ENCODE measurements at places on chromosomes 1 and 21.

GRCh38 chr1:28208818-28209441, 23.9 kb downstream of the DNAJC8 start:
- peak; percentile 40 for DNase-seq

GRCh38 chr1:6783936-6784559, 1.2 kb upstream of the CAMTA1 start:
- no peak for DNase-seq

DNA sequence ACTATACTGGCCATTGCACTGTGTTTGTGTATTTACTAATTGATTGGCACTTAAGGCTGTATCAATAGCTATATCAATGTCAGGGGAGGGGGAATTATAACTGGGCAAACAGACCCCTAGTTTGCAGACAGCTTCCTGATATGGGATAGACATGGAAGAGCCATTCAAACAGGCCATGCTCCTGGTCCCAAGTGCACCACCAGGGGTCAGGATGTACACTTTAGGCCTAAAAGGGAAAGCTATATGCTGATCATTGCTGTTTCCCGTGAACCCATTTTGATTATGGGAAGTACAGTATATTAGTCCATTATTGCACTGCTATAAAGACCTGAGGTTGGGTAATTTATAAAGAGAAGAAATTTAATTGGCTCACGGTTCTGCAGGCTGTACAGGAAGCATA, 124.9 kb upstream of the BACE2 start:
- DNase-seq = no peak

DNA sequence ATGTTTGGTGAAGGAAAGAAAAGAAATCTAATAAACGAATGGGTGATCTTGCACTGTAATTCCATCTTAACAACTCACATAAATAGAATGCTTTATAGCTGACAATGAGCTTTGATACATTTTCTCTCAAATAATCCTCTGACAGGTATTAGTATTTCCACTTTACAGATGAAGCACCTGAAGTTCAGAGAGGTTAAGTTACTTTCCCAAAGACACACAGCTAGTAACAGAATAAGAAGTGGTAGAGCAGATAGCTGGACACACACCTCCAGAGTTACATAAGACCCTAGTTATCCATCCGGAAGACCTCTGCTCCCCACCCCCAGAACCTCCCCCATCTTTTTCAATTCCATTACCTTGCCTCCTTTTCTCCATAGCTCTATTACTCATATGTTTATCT, 213.3 kb upstream of the ZC3H12A start:
- DNase-seq = no peak

- no peak for DNase-seq
These were observed 461.0 kb upstream of the NFIA start for GRCh38 chr1:60621368-60621851.

DNA sequence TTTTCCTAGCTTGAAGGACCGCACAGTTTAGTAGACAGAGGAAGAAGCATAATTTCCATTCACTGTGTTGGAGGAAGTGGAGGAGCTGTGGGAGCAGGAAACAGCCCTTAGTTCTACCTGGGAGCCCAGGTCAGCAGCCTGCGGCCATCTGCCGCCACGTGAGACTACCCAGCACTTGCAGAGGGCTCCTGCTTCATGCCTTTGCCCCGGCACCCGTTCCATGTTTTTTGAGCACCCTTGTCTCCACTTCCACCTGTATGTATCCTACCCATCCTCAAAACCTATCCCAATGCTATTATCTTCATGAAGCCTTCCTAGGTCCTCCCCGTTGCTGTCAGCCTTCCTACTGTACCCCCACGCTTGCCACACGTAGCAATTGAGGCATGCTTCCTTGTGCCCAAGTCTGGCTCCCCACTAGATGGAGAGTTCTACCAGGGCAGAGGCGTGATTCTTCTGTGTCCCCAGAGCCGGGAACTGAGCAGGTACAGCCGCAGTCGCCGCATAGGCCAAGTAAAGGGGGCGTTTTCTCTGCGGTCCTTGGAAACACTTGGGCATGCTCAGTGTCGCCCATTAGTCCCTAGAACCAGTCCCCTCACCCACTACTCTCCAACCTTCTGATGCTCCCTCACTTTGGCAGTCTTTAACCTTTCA, 1.9 kb downstream of the SLC6A9 start:
- DNase-seq = no peak

DNA sequence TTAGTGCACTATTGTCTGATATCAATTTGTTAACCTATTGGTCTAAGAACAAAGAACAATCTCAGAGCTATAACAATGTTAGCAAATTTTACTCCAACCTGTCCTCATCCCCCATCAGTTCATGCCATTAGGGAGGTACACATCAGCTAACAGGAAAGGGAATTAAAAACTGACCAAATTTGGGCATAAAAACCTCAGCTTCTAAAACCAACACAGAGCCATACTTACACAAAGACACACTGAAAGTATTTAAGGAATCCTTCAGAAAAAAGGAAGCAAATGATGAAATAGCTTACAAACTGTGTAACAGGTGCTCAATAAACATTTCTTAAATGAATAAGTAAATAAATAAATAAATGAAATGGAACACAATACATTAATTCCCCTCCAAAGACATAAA, 89.2 kb downstream of the TTLL7 start:
- no peak for DNase-seq

- DNase-seq = no peak
These were observed 164.9 kb upstream of the AJAP1 start for GRCh38 chr1:4489486-4489885.

- no peak for DNase-seq
These were observed 23.6 kb downstream of the ARMH1 start for GRCh38 chr1:44698138-44698537.

DNA sequence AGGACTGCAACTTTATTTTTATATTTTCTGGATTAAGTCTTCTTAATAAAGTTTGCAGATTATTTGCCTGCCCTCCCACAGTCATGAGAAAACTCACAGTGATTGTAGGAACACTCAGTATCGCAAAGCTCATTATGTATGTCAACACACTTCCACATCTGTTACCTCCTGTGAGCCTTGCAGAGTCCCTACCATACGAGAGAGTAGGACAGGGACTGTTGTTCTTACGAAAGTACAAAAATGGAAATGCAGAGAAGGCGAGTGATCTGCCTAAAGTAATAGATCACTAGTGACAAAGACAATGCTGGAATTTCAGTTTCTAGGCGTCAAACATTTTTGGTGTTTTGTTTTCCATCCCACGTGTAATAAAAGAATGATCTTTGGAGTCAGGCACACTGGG, 131.7 kb downstream of the SYT2 start:
- no peak for DNase-seq

DNA sequence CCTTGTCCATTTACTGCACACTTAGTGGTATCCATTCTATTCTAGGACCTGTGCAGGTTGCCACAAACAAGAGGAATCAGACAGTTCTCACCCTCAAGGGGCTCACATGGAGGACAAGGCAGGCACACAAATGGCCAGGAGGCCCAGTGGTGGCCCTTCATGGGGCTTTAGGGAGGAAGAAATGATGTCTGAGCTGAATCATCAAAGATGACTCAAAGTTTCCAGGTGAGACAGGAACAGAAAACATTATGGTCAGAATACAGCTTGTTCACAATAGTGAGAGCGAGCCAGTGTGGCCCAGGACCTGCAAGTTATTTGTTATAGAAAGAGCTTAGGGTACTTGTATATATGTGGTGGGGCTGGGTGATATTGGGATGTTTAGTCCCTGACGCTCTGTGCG, 26.4 kb downstream of the SHISAL2A start:
- DNase-seq = no peak

DNA sequence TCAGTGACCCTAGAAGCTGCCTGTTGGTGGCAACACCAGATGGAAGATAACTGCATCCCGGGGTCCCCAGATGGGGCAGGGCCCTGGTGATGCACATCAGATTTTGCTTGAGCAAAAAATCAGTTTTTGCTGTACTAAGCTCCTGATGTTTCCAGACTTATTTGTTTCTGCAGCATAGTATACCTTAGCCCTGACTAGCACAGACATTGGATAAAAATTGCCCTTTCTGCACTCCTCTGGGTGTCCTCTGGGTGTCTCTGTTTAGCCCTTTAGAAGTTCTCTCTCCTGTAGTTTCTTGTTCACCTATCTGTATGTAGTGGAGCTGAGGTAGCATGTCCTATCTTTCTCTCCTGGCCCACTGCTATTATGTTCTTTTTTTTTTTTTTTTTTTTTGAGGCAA, 30.3 kb upstream of the PLA2G2C start:
- no peak for DNase-seq

GRCh38 chr1:87134061-87134460, 194.6 kb upstream of the LMO4 start:
- DNase-seq = peak; percentile 43

GRCh38 chr1:6517435-6517851, 26.0 kb upstream of the PLEKHG5 start:
- DNase-seq = no peak

- DNase-seq = no peak
These were observed 22.4 kb downstream of the CAPZB start for GRCh38 chr1:19462781-19463503.

DNA sequence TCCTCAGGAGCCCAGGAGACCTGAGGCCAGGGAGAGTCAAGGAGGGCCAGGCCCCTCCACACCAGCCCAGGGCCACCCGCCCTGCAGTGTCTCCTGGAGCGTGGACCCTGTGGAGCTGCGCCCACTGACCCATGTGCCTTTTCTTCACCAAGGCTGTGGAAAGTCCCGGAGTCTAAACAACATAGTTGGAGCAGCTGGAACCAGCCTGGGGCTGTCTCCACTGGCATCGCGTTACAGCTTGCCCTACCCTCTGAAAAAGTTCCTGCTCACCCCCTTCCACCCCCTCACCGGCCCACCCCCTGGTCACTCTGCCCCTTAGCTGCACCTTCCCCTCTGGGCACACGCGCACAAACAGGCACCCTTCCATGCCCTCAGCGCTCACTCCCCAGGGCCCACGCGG, 18.3 kb downstream of the KCNC4 start:
- no peak for DNase-seq

- DNase-seq = no peak
These were observed 1.3 kb downstream of the GPR157 start for GRCh38 chr1:9127395-9128165.

- no peak for DNase-seq
These were observed 16.1 kb downstream of the IFT25 start for GRCh38 chr1:53929246-53929960.

DNA sequence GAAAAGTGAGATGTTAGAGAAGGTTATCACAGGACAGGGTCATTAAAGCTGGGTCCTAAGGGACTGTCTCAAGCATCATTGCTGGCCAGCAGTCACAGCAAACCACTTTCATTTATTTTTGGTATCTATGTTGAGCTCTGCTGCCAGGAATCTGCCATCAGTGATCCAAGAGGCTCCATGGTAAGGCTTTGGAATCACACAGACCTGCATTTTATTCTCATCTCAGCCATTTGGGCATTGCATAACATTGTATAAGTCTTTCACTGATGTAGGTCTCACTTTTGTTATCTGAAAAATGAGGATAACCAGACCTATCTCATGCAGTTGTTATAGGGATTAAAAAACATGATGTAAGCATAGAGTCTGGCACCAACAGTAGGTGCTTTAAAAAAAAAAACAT, 77.5 kb downstream of the OMA1 start:
- no peak for DNase-seq

GRCh38 chr21:36806103-36806502, 107.2 kb downstream of the SIM2 start:
- no peak for DNase-seq

- no peak for DNase-seq
These were observed 256.3 kb upstream of the IRF2BP2 start for GRCh38 chr1:234866007-234866866.

DNA sequence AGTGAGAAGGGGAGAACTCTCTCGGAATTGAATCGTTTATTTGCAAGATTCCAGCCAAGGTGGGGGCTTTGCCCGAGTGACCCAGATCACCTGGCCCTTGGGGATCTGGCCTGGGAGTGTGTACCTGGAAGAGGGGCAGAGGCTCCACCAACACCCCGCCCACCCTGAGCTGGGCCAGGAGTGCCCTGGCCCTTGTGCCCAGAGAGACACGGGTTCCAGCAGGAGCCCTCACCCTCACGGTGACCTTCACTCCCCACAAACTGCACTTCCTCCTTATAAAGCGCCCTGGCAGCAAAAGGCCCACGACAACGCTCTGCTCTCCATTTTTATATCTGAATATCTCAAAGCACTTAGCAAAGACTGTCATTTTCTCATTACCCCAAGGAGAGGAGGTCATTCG, 16.6 kb downstream of the CASZ1 start:
- no peak for DNase-seq

DNA sequence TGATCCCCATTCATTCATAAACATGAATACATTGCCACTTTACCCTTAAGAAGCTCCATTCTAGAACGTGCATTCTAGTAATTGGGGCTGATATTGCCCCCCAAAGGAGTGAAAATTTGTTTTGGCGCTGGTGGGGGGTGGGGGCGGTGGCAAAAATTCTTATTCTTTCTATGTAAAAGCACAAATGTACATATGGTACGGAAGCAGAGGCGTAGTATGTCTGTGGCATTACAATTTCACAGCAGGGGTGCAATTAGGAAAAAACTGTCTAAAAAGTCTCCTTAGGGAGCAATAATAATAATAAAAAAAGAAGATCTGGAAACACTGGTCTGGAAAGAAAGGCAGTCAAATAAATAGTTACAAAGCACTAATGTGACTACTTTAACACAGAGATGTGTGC, 40.4 kb upstream of the TMEM51 start:
- no peak for DNase-seq

DNA sequence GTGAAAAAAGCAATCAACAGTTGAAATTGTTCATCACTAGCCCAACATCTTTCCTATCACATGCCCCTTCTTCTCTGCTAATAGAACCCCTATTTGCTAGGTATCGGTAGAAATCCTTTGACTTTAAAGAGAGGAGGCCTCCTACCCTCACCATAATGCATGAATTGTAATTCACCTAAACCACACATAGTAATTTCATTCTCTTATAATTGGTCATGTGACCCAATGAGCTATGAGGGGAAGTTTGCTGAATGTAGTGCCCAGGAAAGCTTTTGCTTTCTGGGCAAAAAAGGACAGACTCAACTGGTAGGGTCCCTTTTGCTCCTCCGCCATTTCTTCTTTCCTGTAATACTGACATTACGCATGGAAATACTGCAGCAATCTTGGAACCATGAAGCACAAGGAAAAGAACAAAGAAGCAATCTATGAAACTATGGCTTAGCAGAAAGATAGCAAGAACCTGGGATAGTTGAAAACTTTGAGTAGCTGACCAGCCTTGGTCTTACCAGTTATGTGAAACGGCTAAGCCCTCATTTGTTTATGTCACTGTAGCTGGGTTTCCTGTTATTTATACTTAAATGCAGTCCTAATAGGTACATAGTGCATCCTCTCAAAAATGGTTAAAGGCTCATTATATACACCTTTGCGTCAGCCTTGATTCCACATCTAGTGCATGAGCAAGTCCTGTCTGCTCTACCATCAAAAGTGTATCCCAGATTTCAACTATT, 10.2 kb upstream of the CHI3L2 start:
- DNase-seq = no peak

GRCh38 chr1:25628741-25629421, 12.3 kb downstream of the MAN1C1 start:
- no peak for DNase-seq

GRCh38 chr1:91765880-91766443, 120.0 kb downstream of the TGFBR3 start:
- DNase-seq = no peak
